Inflammatory macrophage treated with lipopolysaccharide for 4 hours (primary cell): ENCODE measurements at places on chromosomes 12 and 14.

DNA sequence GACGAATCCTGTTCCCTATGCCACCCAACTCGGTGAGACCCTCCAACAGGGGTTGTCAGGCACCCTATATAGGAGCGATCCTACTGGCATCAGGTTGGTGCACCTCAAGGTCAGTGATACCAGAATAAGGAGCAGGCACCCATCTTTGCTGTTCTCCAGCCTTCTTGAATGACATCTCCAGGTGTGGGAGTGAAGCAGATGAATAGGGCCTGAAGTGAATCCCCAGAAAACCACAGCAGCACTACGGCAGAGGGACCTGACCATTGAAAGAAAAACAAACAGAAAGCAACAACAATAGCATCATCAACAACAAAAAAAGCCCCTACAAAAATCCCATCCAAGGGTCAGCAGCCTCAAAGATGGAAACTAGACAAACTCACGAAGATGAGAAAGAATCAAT lies 445.2 kb upstream of the ATP2B1 start:
- no peak for DNase-seq

GRCh38 chr12:103177639-103178255 lies 220.3 kb downstream of the ASCL1 start:
- DNase-seq = no peak

DNA sequence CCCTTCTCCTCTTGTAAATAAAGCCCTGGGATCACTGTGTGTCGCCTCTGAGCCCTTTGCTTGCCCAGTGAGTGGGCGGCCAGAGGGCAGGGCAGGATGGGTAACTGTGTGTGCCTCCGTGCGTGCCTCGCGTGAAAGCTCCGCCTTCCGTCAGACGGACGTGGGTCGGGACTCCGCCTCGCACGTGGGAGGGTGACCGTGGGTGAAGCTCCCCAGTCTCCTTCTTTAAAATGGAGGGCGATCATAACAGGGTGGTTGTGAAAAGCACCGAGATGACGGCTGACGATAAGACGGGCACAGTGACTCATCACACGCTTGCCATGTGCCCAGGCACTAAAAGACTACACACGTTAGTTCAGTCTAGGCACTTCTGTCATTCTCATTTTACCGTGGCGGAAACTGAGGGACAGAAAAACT lies 9.2 kb downstream of the PHB2 start:
- DNase-seq = peak; percentile 96

DNA sequence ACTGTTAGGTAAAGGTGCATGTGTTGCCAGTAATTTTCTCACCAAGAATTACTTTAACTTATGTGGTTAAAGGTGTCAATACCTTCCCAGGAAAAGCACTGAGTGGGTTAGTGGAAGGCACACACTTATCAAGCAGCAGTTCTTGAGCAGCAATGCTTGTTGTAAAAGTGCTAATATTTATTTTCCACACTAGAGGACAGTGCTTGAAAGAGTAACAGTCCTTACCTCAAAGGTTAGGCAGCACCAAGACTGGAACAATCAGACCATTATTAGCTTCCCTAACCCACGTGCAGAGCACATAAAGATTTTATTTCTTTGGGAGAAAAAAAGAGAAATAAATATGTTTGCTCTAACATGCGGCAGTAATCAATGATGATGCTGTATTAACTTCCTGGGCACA lies 48.8 kb upstream of the KRR1 start:
- DNase-seq = no peak

GRCh38 chr12:3315201-3315661 lies 175.8 kb upstream of the PRMT8 start:
- no peak for DNase-seq

GRCh38 chr12:93297032-93297431 lies 80.7 kb upstream of the NUDT4 start:
- DNase-seq = no peak

- no peak for DNase-seq
Observed at GRCh38 chr12:26286186-26286585, 90.8 kb downstream of the SSPN start.

DNA sequence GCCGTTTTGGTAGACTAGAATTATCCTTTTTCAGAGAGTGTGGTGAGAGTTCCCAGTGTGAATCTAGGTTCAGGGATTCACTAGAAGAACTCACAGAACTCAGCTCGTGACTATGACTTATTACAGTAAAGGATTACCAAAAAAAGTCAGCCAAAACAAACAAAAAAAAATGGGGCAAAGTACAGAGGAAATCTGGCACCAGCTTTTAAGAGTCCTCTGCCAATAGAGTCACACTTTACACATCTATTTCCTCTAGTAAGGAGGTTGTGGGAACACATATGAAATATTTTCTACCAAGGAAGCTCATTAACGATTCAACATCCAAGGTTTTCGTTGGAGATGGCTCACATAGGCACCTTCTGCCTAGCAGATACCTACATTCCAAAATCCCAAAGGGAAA lies 28.2 kb downstream of the TSPAN19 start:
- no peak for DNase-seq

- no peak for DNase-seq
Observed at GRCh38 chr12:3200032-3200617, 122.9 kb downstream of the TSPAN9 start.

DNA sequence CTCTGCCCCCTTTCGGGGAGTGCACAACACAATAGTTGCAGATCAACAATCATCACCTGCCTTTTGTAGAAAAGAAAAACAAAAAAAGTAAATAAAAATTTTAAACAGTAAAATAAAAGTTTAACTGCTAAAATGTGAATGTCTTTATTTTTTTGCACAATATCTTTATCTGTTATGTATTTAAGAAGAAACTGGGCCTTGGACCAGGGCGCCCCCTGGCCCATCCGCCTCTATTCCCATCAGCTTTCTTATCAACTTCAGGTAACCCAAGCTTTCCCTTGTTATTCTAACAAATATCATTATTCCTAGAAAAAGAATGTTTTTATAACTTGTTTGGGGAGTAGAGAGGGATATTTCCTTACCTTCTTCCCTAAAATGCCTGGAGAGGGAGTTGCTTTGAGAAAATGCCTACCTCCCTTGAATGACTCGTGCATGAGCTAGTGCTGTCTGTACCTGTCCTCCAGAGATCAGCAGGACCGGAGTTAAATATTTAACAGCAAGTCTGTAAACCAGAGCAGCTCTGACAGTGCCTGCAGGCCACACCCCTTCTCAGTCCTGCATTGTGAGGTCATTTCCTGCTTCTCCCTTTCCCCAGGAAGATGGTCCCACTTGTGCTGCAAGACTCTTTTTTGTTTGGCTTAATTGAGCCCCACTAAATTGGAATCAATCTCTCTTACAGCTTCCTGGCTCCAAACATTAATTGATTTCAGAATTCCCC lies 192.8 kb upstream of the RGS6 start:
- DNase-seq = no peak

GRCh38 chr14:102508410-102508773 lies 1.2 kb downstream of the ANKRD9 start:
- DNase-seq = no peak

- peak; percentile 42 for DNase-seq
Observed at GRCh38 chr12:29519585-29520182, 22.2 kb upstream of the OVCH1 start.

DNA sequence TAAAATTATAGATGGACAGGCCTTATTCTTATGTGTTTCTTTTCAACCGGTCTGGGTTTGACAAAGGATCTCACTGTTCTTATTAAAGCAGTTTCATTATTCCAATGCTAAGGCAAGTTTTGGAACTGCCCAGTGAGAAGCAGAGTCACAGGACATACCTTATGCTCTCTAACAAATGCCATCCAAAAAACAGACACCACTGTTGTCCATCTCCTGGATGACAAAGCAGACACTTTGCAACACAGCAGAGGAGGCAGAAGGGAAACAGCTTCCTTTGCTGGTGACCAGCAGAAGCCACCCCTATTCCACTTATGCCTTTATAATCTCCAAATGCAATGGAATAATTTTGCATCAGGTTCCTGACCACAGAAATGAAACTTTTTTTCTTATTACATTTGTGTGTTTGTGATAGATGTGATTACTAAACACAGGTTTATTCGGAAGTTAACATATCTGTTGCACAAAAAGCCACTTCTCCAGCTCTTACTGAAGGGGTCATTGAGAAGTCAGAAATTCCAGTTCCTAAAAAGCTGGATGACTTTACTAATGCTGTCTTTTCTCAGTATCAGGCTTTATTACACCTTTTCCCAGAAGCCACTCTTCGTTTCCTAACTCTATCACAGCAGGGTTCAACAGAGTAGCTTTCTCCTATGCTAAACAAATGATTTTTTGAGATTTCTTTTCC lies 115.6 kb downstream of the BTG1 start:
- peak; percentile 69 for DNase-seq

DNA sequence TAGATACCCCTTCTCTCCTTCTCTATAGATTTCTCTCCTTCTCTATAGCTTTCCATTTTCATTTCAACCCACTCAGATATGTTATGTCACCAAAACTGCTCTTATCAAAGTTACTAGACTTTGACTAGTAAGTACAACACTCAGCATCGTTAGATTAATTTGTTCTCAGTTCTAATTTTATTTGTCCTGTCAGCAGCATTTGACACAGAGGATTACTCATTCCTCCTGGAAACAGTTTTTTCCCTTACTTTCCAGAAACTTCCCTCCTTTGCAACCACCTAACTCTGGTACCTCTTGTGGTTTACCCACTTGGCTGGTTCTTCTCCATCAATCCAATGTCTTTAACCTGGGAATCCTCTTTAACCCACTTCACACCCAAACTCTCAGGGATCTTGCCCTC lies 423.7 kb downstream of the TMTC2 start:
- DNase-seq = no peak

- no peak for DNase-seq
Observed at GRCh38 chr14:102075155-102075554, 11.7 kb downstream of the HSP90AA1 start.

DNA sequence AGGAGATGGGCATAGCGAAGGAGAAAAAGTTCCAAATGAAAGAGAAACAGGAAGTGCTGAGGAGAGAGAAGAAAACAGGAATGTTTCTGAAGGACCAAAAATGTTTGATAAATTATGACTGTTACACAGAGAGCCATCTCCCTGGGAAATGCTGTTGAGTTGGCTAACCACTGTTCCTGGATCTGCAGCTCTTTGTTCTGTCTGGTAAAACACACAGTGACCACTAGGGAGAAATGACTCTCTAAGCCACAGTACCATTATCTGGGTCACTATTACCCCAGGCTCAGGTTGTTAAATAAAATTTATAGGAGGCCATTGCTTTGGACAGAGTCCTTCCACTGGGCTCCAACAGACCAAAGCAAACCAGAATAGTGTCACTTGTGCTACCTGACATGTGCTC lies 219.3 kb downstream of the CRADD start:
- DNase-seq = no peak

GRCh38 chr12:95546491-95546813 lies 4.8 kb downstream of the USP44 start:
- DNase-seq = no peak

DNA sequence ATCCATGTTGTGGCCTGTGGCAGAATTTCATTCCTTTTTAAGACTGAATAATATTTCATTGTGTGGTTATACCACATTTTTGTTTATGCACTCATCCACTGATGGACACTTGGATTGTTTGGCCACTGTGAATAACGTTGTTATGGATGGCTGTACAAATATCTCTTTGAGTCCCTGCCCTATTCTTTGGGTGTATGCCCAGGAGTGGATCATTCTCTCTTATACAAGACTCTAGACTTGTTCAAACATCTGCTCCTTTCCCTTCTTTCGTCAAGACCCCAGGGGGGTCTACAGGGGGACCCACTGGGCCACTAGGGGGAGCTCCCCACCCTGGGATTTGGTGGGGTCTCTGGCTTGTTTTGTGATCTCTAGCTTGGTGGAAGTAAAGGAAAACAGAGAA lies 77.4 kb downstream of the FBXL14 start:
- DNase-seq = no peak

GRCh38 chr14:105436402-105436801 lies 16.8 kb downstream of the MTA1 start:
- no peak for DNase-seq

- DNase-seq = no peak
Observed at GRCh38 chr12:87815771-87816585, 213.2 kb downstream of the C12orf50 start.

- peak; percentile 68 for DNase-seq
Observed at GRCh38 chr12:53101931-53102781, 1.1 kb upstream of the SOAT2 start.

DNA sequence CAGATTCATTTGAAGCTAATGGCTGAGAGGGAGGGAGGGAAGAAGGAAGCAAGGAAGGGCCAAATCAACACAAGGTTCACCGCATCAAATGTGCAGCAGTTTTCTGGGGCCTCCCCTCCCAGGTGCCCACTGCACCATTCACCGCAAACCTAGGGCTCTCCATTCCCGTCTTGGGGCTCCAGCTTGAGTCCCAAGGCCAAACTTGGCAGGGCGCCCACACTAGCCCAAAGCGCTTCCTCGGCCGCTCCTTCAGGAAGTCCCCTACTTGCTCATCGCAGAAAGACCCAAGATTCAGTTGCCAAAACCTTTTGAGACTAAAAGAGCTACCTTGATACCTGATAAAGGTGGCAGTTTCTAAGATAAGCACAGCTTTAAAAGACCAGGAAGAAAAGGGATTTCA lies 140.5 kb upstream of the FKBP4 start:
- no peak for DNase-seq

GRCh38 chr14:71235875-71236274 lies 328.6 kb downstream of the PCNX1 start:
- DNase-seq = peak; percentile 56

- DNase-seq = no peak
Observed at GRCh38 chr12:50742776-50743175, 21.1 kb upstream of the ATF1 start.

- DNase-seq = no peak
Observed at GRCh38 chr14:87214558-87214957, 778.4 kb downstream of the GALC start.

DNA sequence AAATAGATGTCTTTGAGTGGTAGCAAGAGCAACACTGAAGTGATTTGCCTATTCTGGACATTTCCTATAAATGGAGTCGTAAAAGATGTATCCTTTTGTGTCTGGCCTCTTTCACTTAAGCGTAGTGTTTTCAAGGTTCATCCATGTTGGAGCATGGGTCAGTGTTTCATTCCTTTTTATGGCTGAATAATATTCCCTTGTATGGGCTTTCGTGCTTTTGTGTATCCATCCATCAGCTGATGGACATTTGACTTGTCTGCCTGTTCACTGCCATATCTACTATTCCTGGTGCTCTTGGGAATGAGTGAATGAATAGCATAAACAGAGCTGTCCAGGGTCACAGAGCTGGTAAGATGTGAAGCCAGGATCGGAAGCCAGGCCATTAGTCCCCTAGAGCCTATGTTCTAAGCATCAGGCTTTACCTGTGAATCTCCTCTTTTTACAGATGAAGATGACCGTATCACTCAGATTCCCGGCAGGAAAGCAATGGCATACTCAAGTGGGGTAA lies 1.8 kb upstream of the P2RX7 start:
- DNase-seq = no peak

DNA sequence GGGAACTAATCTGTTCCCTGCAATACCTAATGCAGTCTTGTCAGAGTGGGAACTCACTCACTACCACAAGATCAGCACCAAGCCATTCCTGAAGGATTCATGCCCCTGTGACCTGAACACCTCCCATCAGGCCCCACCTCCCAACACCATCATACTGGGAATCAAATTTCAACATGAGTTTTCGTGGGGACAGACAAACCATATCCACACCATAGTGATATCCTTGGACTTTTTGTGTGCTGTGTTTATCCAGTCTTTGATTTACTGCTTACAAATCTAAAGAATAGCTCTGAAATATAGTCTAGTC lies 243.5 kb downstream of the FBXL14 start:
- no peak for DNase-seq
